ENCODE measurements at places on chromosomes 11 and 22.

DNA sequence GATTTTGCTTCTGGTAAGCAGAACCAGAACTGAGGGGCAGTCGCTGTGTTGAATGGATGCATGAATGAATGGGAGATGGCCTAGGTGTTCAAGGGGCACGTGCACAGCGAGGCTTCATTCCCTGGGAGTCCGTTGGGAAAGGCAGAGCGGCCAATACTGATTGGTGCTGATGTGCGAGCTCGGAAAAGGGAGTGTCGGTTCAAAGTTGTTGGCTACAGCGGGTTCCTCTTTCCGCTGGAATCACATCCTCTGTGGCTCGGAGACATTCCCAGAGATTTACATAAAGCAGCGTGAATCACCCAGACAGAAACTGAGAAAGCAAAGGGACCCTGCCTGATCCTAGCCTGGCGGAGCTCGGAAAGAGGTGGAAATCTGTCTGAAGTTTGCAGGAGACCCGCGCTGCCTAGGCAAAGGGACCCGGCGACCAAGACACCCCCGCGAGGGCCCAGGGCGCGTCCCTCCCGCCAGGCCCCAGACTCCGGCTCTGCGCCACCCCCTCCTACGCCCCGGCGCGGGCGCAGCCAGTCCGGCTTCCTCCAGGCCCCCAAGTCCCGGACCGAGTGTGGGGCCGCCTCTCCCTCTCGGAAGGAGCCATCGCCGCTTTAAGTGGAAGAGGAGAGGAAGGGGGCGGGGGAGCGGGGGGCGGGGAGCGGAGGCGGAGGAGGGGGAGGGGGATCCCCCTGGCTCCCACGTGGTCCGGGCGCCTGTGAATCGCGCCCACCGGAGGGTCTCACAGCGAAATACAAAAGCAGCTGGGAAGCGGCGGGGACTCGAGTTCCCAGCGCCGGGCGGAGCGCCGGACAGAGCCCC lies at the start of gene FJX1:
TSS of gene FJX1 (plus strand) at position 774 of the 810 bp plus-strand sequence. CDS start 177 bp downstream, outside the sequence.
- peak; percentile 5 for DNase-seq

- no peak for DNase-seq
Observed at GRCh38 chr11:70233511-70233934, 30.4 kb downstream of the FADD start.

GRCh38 chr11:100639140-100639539 lies 47.9 kb upstream of the ARHGAP42 start:
- DNase-seq, result no peak

GRCh38 chr11:110251836-110252235 lies 44.6 kb downstream of the RDX start:
- no peak for DNase-seq

DNA sequence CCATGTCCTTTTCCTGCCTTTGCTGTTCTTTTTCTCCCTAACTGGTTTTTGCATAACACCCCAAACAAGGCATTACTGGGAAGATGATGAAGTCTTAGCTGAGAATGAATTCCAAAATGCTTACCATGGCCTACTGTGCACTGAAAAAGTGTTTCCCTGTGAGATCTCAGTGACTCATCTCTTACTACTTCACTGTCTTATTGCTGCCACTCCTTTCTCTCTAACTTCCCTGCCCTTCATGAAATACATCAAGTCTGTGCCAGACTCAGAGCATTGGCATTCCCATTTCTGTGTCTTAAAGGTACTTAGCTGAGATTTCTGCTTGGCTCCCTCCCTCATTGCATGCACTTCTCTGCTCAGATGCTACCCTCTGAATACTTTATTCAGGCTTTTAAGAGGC lies 49.1 kb upstream of the MUC15 start:
- DNase-seq, result no peak

DNA sequence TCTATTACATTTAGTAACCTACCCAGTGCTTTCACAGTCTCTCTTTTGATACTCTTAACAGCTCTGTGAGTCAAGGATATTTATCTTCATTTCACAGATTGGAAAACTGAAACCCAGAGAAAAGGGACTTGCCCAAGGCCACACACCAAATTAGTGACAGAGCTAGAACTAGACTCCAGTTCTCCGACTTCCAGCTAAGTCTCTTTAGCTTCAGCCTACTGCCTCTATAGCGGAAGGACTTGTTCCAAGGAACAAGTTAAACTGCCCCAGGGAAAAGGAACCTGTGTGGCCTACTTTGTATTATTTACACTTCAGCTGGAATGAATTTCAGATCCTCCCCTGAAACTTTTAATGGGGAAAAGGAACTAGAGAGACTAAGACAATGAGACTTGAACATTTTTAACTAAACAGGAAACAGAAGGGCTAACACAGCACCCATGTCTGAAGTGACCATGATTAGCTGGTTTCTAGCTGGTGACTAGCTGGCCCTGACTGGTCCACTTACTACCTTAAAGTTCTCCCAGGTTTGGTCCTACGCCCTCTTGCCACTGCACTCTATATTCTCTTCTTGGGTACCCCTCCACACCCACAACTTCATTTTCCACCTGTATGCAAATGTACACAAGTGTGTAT lies 1.3 kb downstream of the LRRC51 start:
- no peak for DNase-seq

DNA sequence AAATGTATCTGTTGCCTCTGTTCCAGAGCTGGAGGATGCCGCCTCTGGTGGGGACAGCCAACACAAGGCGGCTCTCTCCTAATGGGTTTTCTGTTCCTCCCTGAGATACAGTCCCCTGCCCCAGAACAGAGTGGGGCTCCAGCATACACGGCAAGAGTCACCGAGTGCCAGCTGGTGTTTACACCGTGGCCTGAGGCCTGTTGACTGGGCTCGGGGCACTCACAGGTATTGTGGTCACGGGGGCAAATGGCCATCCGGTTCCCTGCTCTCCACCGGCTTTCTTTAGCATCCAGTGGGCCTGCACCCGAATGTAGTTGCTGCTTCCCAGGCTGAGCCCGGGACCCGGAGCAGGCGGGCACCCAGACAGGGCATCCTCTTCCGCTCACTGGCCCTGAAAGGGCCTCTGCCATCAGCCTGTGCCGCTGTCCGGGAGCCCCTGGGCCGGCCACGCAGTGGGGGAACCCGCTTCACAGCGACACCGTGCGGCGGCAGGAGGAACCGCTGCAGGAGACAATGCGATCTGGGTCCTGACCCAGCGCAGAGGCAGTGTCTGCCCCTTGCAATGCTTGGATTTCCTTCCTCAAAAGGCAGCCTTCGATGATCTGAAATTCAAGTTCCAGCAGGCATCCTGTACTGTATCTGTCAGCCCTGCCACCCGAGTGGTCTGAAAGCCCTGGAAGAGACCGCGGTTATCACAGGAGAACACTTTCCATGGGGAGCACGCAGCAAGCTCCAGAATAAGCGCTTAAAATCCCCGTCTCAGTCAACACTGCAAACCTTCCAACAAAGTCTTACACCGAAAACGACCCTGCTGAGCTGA lies 859 bp upstream of the KRTAP5-5 start:
- DNase-seq, result peak; percentile 75

GRCh38 chr22:49934891-49935557 lies 16.6 kb downstream of the CRELD2 start:
- peak; percentile 87 for DNase-seq

GRCh38 chr11:76673176-76674142 lies 2.9 kb upstream of the LRRC32 start:
- no peak for DNase-seq

DNA sequence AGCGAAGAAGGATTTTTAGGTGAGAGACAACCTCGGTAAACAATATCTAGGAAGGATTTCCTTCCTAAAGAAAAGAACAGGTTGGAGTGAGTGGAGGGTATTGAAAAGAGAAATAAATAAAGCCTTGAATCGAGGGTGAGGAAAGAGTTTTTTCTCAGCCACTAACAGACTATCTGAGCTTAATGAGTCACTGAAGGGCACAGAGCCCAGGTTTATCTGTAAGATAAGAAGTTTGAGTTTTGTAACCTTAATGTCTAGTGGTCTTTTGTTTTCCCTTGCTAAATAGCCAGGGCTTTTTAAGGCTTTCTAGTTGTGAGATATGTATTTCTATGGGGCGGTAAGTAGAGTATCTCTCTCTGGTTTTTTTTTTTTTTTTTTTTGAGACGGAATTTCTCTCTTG lies 394.5 kb upstream of the KIRREL3 start:
- no peak for DNase-seq

DNA sequence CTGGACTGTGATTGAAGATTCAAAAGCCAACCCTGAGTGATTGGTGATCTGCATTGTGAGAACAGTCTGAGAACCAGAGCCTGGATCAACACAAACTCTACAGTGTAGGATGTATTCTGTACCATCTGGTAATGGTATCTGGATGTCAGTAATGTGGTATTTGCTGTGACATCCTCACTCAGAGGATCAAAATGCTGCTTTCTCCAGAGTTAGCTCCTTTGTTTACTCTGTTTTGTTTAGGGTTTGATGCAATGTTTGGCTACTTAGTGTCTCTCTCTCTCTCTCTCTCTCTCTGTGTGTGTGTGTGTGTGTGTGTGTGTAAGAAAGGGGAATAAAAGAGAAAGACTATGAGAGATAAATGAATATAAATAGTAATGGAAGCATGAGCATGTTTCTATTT lies 24.3 kb downstream of the CASP4 start:
- no peak for DNase-seq

DNA sequence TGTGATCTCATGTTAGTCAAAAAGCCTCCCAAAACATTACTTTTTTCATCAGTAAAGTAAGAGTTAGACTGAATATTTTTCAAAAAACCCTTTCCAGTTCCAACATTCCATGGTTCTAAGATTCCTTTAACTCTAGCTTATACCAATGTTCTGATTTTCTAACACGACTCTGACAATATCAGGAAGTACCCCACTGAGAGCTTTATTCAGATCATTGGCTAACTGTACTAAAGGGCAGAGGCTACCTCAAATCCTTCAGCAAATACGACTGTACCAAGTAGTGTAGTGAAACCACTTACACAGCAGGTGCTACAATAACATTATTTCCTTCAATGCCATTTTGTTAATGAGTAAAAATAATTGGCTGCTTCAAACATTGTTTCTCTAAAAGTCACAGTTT lies 213.4 kb upstream of the PITPNB start:
- DNase-seq, result no peak

- DNase-seq, result no peak
Observed at GRCh38 chr11:122782222-122782621, 56.1 kb upstream of the CRTAM start.

DNA sequence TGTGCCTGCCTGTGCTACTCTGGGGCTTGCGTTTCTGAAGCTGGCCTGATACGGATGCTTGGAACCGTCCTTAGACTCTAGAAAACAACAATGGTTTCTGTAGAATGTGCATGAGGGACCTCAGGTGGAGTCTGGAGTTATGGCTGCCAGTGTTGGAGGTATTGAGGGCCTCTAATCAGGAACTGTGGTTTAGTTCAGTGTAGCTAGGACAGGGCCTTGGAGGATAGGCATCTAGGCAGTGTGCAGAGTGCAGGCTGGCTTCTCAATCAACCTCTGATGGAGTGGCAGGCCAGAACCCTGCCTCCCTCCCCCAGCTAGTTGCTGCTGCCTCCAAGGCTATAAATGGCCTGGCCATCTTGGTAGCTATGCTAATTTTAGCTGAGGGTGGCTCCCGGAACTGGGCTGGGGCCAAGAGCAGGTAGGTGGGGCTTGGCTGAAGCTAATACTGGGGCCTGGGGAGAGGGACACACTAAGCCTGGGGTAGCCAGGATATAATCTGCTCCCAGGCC lies 4.0 kb downstream of the STIM1 start:
- peak; percentile 37 for DNase-seq

- no peak for DNase-seq
Observed at GRCh38 chr11:104654181-104654813, 244.0 kb downstream of the CASP12 start.

DNA sequence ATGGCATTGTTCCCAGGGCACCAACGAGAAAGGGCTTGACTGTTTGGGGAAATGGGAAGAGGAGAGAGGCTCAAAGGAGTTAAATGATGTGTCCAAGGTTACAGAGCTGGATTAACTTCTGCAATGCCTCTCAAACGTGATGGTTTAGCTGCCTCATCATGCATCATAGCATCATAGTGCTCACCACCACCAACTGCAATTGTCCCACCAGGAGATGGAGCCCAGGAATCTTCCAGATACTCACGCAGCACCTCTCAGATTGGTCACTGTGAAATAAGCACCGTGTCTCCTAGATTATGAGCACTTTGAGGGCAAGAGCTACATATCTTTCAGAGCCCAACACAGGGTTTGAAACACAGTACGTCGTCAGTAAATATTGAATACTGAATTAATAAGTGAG lies 69.2 kb downstream of the PRSS23 start:
- no peak for DNase-seq

DNA sequence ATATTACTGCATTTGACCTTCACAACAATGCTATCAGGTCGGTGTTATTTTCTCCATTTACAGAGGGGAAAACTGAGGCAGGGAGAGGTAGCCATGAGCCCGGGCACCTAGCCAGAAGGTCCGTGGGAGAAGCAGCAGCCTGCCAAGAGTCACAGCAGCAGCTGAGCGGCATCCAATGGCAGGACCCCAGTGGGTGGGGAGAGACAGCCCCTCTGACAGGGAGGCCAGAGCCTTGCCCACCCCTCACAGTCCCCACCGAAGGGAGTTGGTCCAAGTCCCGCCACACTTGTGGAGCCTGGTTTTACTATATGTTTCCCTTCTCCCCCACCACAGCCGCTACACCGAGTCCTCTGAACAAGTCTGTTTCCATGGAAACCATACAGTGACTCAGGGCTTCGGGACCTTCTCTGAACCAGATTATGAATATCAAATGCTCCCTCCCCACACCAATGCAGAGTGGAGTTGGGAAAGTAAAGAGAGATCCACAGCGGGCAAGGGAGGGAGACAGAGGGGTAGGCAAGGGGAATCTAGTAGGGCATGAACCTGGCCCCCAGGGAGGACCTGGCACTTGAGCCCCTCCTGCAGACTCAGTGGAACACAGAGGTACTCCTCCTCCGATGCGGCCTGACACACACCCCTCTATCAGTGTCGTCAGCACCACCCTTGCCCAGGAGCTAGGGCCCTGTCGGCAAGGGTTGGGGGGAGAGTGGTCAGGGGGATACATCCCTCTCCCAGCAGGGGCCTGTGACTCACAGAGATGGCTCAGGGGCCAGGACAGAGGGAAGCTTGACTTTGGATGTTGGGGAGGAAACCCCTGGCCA lies 2.5 kb downstream of the CHST1 start:
- DNase-seq, result no peak

GRCh38 chr11:60065801-60066200 lies 9.3 kb downstream of the MS4A3 start:
- no peak for DNase-seq

- DNase-seq, result no peak
Observed at GRCh38 chr11:111334532-111335502, 36.5 kb downstream of the POU2AF3 start.

- DNase-seq, result no peak
Observed at GRCh38 chr11:2248242-2248641, 22.1 kb downstream of the ASCL2 start.

DNA sequence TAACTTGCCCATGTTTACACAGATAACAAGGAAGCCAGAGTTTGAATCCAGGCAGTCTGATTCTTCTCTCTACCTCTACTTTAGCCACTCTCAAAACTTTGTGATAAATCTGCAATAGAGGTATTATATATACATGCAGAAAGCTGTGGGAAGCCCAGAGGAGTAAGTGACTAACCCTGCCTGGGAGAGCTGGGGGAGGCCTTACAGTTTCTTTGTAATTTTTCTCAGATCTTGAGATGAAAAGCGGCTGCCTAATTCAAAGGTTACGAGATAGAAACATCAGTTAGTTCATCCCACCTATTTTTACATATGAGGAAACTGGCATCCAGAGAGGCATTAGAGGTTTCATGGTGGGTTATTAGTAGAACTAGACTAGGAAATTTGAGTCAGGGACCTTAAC lies 4.9 kb downstream of the STIM1 start:
- peak; percentile 35 for DNase-seq

- no peak for DNase-seq
Observed at GRCh38 chr11:18754308-18754707, 28.3 kb upstream of the IGSF22 start.
